ENCODE measurements at places on chromosomes 4 and X. TPM values are rescaled to one million over a fixed set of nuclear protein-coding genes. Genes with fewer than 3 reads are reported as not detected.

DNA sequence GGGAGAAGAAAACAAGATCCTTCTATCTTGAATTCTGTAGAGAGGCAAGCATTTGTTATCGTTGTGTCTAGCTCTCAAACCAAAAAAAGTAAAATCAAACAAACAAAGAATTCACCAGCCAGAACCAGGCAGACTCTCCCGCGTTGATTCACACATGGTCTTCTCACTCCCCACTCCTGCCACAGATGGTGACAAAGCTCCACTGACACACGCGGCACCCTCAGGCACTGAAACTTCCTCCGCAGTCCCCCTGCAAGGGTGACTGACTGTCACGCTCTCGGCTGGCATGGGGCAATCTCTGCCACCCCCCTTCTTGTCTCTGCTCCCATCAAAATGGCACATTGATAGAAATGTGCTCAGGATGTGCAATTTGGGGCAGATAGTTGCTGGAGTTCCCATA is 304.9 kb downstream of the DHX15 start:
- H3K27ac ChIP-seq, result no peak overlapping the region
- no peaks in the 10 kb centered on the region for H3K4me1 ChIP-seq
- DNase-seq, result no peak
- no peak overlapping the region for H3K4me3 ChIP-seq
- peaks cover 2% of the 10 kb centered on the region for H3K27me3 ChIP-seq

- DNase-seq, result no peak
- H3K36me3 ChIP-seq, result no peaks in the 10 kb centered on the region
- H3K4me1 ChIP-seq, result no peaks in the 10 kb centered on the region
- H3K4me3 ChIP-seq, result no peak overlapping the region
- H3K27ac ChIP-seq, result no peak overlapping the region
- H3K27me3 ChIP-seq, result no peaks in the 10 kb centered on the region
Measured at GRCh38 chrX:43508694-43509093, 147.4 kb upstream of the MAOA start.

DNA sequence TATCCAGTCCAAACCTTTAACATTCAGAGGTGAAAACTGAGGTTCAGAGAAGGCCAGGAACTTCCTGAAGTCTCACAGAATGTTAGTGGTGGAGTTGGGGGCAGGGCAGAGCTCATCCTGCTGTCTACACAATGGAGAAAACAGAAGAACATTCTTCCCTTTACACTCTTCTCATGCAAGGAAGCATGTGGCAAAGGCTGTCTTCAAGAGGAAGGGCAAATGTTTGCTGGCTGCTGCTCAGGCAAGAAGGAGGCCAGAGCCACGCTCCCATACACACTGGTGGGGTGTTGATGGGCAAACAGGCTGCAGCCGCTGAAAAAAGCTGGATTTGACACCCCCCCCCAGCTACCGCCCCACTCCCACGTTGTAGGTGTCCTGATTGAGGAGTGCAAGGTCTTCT is 32.5 kb downstream of the HMGB3 start:
- H3K4me3 ChIP-seq, result no peak overlapping the region
- DNase-seq, result no peak
- no peaks in the 10 kb centered on the region for H3K36me3 ChIP-seq
- no peaks in the 10 kb centered on the region for H3K27me3 ChIP-seq
- H3K27ac ChIP-seq, result no peak overlapping the region
- no peaks in the 10 kb centered on the region for H3K4me1 ChIP-seq

Gene STEEP1
- 21.1 TPM for polyA plus RNA-seq

All from immature natural killer cell (primary cell).